Activated naive CD4-positive, alpha-beta T cell treated with anti-CD3 and anti-CD28 coated beads, Interleukin-2, amount 10 ng/mL, durations not matched to agents 7 days and 5 days (primary cell): ENCODE measurements at places on chromosomes 7 and 10.
A peak's percentile ranks its signal among the peaks of the same experiment; 100 is the strongest.

DNA sequence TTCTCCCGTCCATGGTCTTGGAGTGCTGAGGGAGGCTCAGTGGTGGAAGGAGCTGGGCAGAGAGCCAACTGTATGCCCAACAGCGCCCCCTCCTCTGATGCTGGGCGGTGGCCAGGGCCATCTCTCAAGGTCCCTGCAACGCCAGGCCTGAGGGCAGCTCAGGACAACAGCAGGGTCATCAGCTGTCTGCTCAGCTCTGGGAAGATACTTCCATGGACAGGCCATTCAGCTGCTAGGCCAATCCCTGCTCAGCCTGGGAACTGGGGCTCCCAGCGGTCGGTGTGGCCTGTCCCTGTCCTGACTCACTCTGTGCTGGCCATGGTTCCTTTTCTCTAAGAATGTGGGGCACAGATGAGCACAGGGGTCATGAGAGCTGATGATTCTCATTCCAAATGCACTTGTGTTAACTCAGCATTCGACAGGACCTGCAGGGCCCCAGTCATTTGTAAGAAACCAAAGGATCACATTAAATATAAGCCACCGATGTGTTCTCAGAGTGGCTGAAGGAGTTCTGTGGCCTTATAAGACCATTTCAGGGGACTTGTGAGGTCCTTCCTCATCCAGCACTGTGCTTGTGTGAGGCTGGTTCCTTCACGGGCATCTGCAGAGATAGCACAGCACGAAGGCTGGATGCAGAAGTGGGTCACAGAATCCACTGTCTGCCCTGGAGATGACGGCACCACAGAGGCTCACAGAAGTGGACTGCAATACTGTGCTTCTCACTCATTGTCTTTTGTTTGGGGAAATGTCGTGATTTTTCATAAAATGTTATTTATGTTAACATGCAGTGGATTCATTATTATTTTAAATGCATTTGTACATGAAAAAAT is 73.0 kb downstream of the ADCY1 start:
- no peak overlapping the region for H3K4me3 ChIP-seq
- no peaks in the 10 kb centered on the region for H3K4me1 ChIP-seq
- no peaks in the 10 kb centered on the region for H3K27me3 ChIP-seq
- no peak overlapping the region for H3K27ac ChIP-seq

GRCh38 chr10:43452356-43452914 is 15.5 kb downstream of the ZNF487 start:
- peaks cover 29% of the 10 kb centered on the region for H3K36me3 ChIP-seq
- H3K27ac ChIP-seq: peak overlapping the region; percentile 99
- no peaks in the 10 kb centered on the region for H3K27me3 ChIP-seq
- DNase-seq: no peak
- peak overlapping the region; percentile 63 for H3K4me3 ChIP-seq

DNA sequence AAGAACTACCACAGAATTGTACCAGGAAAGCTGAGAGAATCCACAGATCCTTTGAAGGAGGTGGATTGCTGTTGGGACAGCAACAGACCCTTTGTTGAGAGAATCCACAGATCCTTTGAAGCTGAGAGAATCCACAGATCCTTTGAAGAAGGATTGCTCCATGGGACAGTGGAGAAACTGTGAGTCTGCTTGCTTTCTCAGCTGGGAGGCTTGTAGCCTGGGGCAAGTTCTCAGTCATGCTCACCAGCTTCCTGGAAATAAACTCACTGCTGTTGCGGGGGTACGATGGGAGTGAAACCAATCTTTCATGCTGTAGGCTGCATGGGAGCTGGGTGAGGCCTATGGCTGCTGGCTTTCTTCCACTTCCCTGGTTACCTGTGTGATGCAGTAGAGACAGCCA is 106.3 kb downstream of the C7orf25 start:
- H3K4me1 ChIP-seq: no peaks in the 10 kb centered on the region
- no peak overlapping the region for H3K27ac ChIP-seq
- no peak overlapping the region for H3K4me3 ChIP-seq

DNA sequence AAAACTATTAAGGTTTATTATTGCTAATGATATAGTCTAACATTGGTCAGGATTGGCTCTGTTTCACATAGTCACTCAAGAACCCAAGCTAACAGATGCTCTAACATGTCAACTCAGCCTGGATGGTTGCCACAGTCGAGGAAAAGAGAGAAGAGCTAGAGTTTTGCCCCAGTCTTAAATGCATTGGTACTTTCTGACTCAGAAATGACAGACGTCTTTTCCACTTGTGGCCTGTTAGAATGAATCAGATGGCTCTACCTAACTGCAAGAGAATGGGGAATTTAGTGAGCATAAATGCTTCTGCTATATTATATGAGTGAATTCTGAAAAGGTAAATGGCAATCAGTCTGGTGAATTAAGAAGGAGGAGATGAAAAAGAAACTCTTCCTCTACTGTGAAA is 13.9 kb downstream of the HECTD2 start:
- H3K27me3 ChIP-seq: no peaks in the 10 kb centered on the region
- no peak for DNase-seq
- H3K4me3 ChIP-seq: no peak overlapping the region
- no peaks in the 10 kb centered on the region for H3K36me3 ChIP-seq
- H3K27ac ChIP-seq: no peak overlapping the region
- no peaks in the 10 kb centered on the region for H3K4me1 ChIP-seq

- H3K27me3 ChIP-seq: no peaks in the 10 kb centered on the region
- no peak for DNase-seq
- H3K4me3 ChIP-seq: no peak overlapping the region
These were observed 251.4 kb downstream of the SDK1 start for GRCh38 chr7:3552499-3552898.

GRCh38 chr10:74094231-74094630 is 56.4 kb downstream of the AP3M1 start:
- no peaks in the 10 kb centered on the region for H3K27me3 ChIP-seq
- peaks cover 6% of the 10 kb centered on the region for H3K4me1 ChIP-seq
- DNase-seq: no peak
- H3K27ac ChIP-seq: no peak overlapping the region
- H3K4me3 ChIP-seq: no peak overlapping the region

DNA sequence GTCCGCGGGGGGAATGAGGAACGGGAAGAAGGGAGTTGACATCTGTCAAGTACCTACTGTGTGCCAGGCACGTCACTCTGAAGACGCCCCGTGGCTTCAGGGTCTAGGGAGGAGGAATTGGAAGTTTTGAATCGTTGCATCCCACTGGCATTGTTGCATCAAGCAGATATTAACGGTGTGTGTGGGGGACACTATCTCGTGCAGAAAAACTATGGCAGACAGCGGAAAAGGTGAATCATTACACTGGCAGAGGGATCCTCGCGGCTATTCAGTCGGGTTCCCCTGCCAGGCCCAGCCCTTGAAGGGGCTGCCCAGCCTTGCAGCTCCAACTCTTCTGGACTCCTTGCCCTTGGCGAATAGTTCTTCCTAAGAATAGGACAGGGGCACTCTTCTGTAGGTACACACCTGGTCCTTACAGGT is 1.0 kb upstream of the KIAA1549 start:
- peaks cover 39% of the 10 kb centered on the region for H3K27me3 ChIP-seq
- no peak overlapping the region for H3K27ac ChIP-seq
- no peak for DNase-seq
- no peaks in the 10 kb centered on the region for H3K36me3 ChIP-seq

DNA sequence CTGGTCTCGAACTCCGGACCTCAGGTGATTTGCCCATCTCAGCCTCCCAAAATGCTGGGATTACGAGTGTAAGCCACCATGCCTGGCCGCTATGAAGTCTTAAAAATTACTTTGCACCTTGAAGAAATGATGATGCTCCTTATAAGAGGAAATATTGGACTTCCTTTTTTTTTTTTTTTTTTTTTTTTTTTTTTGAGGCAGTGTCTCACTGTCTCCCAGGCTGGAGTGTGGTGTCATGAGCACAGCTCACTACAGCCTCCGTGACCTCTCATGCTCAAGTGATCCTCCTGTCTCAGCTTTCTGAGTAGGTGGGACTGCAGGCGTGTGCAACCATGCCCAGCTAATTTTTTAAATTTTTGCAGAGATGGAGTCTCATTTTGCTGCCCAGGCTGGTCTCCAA is 65.3 kb downstream of the KMT2E start:
- H3K27ac ChIP-seq: no peak overlapping the region
- peaks cover 66% of the 10 kb centered on the region for H3K36me3 ChIP-seq
- no peaks in the 10 kb centered on the region for H3K27me3 ChIP-seq
- H3K4me3 ChIP-seq: no peak overlapping the region
- no peak for DNase-seq

- no peak overlapping the region for H3K27ac ChIP-seq
- H3K27me3 ChIP-seq: peaks cover 8% of the 10 kb centered on the region
- no peak for DNase-seq
- H3K4me3 ChIP-seq: no peak overlapping the region
These were observed 144.1 kb upstream of the FAM171A1 start for GRCh38 chr10:15515202-15515601.

- no peak overlapping the region for H3K4me3 ChIP-seq
- no peak for DNase-seq
- peaks cover 13% of the 10 kb centered on the region for H3K27me3 ChIP-seq
These were observed 4.0 kb upstream of the MINPP1 start for GRCh38 chr10:87500646-87501048.

DNA sequence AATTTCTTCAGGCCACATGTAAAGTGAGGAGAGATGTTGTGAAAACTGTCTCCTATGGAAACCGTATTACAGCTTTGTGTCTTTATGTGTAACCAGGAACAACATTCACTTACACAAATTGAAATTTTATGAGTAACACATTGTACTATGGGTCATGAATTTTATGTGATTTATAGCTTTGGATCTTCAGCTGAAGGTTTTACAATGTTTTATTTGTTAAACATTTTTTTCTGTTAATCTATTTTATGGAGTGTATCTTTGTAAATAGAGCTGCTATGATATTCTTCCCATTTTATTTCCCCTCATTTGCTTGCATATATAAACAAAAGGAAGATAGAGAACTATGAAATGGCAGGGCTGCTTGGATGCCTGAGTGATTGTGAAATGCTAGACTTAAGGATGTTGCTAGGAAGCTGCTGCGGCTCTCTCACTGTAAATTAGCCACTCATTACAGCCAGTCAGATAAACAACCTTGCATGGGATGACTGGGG is 104.5 kb upstream of the PCLO start:
- no peaks in the 10 kb centered on the region for H3K36me3 ChIP-seq
- no peak for DNase-seq
- H3K27me3 ChIP-seq: no peaks in the 10 kb centered on the region
- H3K27ac ChIP-seq: no peak overlapping the region
- no peak overlapping the region for H3K4me3 ChIP-seq

- H3K27ac ChIP-seq: no peak overlapping the region
- DNase-seq: no peak
- no peaks in the 10 kb centered on the region for H3K36me3 ChIP-seq
- peaks cover 3% of the 10 kb centered on the region for H3K27me3 ChIP-seq
- H3K4me3 ChIP-seq: no peak overlapping the region
These were observed 54.1 kb downstream of the PTPRN2 start for GRCh38 chr7:158533386-158534133.

GRCh38 chr7:110688908-110689307 is 402.0 kb upstream of the LRRN3 start:
- H3K27me3 ChIP-seq: no peaks in the 10 kb centered on the region
- DNase-seq: no peak
- no peaks in the 10 kb centered on the region for H3K36me3 ChIP-seq
- H3K4me1 ChIP-seq: no peaks in the 10 kb centered on the region
- no peak overlapping the region for H3K4me3 ChIP-seq

- H3K36me3 ChIP-seq: no peaks in the 10 kb centered on the region
- H3K27ac ChIP-seq: no peak overlapping the region
- H3K27me3 ChIP-seq: no peaks in the 10 kb centered on the region
- DNase-seq: no peak
- no peaks in the 10 kb centered on the region for H3K4me1 ChIP-seq
- H3K4me3 ChIP-seq: no peak overlapping the region
These were observed 166.7 kb downstream of the CDC14C start for GRCh38 chr7:49091089-49091488.

DNA sequence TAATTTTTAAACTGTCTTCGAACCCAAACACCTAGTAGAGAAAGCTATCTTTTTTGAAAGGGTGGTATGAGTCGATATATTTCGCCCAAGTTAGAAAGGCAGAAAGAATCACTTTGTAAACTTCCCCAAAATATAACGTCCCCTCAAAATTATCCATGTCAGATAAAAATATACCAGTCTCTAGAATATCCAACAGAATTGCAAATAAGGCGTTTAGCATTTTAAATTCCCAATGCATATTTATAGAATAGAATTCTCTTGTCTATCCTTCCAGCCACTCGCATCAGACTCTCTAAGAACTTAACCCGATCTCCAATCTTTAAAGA is 2.1 kb downstream of the CTBP2 start:
- peaks cover 6% of the 10 kb centered on the region for H3K4me1 ChIP-seq
- peak overlapping the region; percentile 69 for H3K4me3 ChIP-seq
- no peak for DNase-seq
- peaks cover 82% of the 10 kb centered on the region for H3K27me3 ChIP-seq
- no peak overlapping the region for H3K27ac ChIP-seq

DNA sequence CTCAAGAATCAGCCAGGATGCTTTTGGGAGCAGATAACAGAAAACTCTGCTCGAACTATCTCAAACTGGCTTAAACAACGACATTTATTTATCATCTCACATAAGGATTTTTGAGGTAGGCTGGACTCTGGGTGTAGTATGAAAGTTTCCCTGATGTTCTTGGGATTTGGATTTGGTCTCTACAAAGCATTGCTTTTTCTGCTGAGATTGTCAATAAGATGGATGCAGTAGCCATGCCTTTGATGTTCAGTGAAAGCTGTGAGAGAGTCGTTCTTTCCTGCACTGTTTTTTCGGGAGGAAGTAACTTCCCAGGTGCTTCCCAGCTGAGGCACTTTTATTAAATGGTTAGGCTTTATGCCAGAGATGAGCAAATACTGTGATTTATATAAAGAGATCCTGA is 181.1 kb downstream of the PRKG1 start:
- no peaks in the 10 kb centered on the region for H3K27me3 ChIP-seq
- no peak overlapping the region for H3K4me3 ChIP-seq
- no peaks in the 10 kb centered on the region for H3K4me1 ChIP-seq
- no peaks in the 10 kb centered on the region for H3K36me3 ChIP-seq

- peaks cover 4% of the 10 kb centered on the region for H3K36me3 ChIP-seq
- peaks cover 37% of the 10 kb centered on the region for H3K4me1 ChIP-seq
- peaks cover 3% of the 10 kb centered on the region for H3K27me3 ChIP-seq
- H3K4me3 ChIP-seq: no peak overlapping the region
These were observed 596.6 kb upstream of the CELF2 start for GRCh38 chr10:10421071-10421470.

DNA sequence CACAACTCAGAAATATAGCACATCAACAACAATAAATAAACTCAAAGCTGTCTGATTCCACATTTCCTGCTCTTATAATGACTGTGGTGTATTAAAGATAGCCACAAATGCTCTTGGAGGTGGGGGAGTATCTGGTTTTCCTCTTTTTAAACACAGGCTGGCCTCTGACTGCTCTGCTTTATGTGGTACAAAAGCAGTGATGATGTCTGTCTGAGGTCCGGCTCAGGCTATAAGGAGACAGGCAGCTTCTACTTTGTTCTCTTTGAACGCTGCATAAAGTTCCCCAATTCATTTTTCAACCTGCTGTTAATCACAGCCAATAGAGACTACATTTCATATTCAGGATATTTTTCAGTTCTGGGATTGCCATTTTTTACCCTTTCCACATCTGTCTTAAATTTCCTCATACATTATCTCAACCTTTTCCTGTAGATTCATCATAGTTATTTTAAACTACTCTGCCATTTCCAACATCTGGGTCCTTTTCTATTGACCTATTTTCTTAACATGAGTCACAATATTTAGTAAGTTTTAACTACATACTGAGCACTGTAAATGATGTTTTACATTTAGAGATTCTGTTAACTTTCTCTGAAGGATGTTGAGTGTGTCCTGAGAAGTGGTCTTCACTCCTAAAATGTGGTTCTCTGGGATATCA is 64.9 kb downstream of the CRPPA start:
- no peak overlapping the region for H3K27ac ChIP-seq

- peak overlapping the region; percentile 1 for H3K4me3 ChIP-seq
- peaks cover 97% of the 10 kb centered on the region for H3K4me1 ChIP-seq
- H3K36me3 ChIP-seq: peaks cover 89% of the 10 kb centered on the region
- no peak for DNase-seq
- peak overlapping the region; percentile 95 for H3K27ac ChIP-seq
These were observed 51.9 kb downstream of the IKZF1 start for GRCh38 chr7:50356212-50356944.
